ENCODE measurements at places on chromosomes 12 and 14.

DNA sequence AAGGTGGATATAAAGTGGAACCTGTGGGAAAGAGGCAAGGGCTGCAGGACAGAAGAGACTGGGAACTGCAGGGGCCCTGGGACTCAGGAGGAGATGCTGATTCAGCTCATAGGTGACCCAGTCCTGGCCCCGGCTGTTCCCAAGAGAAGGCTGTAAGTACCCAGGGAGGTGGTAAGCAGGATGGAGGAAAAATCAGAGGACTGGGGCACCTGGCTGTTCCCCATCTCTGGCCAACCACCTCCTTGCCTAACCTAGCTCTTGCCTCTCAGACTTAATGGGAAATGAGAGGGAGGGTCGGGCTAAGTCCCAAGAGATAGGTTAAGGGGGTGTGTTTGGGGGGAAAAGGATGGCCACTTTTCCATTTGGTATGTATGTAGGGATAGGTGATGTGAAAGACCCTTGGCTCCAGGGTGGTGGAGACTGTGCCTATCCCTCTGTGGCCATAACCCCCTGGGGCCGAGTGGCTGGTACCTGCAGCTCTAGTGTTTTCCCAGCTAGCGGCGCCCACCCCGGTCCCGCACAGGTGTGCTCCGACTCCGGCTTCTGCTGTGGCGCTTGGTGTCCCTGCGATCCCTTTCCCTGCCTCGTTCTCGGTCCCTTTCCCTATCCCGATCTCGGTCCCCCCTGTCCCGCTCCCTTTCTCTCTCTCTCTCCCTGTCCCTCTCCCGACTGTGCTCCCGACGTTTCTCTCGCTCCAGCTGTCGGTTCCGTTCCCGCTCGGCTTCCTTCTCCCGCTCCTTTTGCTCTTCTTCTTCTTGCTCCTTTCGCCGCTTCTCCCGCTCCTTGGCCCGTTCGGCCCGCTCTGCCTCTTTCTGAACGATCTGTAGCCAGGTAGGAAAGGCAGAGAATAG is 1.6 kb upstream of the CDH24 start:
- no peak for DNase-seq

DNA sequence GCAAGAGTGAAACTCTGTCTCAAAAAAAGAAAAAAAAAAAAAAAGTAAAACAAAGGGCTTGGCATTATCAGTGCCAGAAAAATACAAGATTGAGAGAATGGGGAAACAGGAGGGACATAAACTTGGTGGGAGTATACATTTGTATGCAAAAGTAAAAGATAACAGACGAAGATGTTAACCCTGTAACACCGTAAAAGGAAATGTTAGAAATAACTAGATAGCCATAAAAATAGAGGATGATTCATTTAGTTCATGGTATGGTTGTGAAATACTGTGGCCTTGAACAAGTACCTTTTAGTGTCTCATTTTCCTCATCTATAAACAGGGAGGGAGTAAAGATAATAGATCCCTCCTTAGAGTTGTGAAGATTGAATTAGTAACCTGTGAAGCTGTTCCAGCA is 33.3 kb downstream of the ATP2A2 start:
- peak; percentile 59 for DNase-seq

GRCh38 chr12:49887091-49887490 is 16.6 kb downstream of the FAIM2 start:
- DNase-seq, result no peak

- no peak for DNase-seq
These were observed 145.4 kb downstream of the C12orf50 start for GRCh38 chr12:87883806-87884205.

DNA sequence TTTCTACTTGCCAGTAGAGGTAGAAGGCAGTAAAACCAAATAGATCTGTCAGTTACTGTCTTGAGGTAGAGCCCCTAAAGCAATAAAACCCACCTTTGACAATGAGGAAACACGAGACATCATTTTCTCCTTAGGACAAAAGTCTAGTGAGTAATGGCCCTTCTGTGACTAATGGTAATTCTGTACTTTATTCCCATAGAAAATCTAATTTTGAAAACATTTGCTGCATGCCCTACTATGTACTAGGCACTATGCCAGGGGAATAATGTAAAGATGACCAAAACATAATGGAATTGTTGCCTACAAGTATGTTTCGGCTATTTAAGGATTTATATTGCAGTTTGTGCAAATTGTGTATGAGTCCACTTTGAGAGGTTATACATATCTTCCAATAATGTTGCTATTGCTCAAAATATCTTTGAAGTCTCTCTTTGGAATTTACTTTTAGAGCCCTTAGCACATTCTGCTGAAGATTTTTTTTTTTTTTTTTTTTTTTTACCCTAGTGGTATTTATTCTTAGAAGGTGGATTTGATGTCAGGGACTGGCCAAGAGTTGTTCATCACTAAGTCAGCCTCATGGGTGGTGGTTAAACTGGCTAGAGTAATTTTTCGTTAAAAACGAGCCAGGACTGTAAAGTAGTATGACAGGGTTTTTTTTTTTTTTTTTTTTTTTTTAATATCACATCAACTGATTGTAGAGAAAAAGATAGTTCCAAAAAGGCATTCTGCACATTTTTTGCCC is 109.7 kb downstream of the CRADD start:
- DNase-seq, result no peak

- no peak for DNase-seq
These were observed 203.1 kb downstream of the ETNK1 start for GRCh38 chr12:22828066-22828465.

DNA sequence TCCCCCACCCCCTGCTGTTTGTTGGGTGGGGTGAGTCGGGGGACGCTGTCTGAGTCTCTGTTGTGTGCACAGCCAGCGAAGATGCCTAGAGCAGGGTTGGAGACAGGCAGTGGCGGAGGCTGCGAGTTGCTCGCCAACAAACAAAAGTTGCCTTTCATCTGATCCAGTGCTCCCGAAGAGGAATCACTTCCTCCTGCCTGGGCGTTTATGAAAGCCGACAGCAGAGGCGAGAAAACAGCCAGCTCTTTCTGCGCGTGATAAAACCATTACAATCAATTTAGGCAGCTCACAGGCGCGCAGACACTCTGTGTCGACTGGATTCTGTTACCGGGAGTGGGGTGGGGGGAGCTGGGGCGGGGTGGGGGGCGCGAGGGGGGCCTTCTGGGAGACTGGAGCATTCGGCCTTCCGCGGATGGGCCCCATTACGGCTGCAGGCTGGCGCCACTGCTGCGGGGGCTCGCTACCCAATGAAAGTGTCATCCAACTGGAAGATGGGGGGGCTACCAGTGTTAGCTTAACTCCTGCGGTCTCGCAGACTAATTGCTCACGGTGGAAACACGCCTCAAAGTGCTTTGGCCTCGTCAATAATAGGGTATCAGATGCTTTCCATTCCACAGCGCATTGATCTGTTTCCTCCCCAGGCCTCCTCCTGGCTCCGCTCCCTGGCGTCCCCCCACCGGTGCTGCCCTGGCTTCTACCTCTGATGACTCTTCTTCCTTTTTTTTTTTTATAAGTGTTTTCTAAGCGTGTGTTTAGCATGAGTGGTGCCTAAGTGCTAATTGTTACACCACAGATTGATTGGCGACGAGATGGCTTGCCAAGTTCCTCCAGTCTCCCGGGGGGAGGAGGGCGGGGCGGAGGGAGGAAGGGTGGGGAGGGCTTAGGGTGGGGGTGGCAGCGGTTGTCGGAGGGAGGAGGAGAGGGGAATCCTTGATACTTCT is 678.4 kb downstream of the MED13L start:
- no peak for DNase-seq

DNA sequence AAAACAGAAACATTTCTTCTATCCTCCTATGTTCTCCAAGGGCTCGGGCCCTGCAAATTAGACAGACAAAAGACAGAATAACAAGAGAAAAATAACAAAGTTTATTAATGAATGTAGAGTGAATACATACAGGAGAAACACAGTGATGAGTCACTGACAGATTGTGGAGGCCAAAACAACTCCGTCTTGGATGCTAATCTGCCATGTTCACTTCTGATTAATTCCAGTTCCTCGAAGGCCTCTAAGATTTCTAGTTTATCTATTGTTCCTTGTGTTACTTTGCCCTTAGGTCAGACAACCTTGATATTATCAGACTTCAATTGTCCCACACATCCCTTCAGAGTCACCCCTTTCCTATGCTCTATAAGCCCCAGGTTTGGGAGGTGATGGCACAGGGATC is 26.8 kb upstream of the NEDD1 start:
- DNase-seq, result no peak

- DNase-seq, result no peak
These were observed 2.1 kb upstream of the EIF4B start for GRCh38 chr12:53004178-53004577.

DNA sequence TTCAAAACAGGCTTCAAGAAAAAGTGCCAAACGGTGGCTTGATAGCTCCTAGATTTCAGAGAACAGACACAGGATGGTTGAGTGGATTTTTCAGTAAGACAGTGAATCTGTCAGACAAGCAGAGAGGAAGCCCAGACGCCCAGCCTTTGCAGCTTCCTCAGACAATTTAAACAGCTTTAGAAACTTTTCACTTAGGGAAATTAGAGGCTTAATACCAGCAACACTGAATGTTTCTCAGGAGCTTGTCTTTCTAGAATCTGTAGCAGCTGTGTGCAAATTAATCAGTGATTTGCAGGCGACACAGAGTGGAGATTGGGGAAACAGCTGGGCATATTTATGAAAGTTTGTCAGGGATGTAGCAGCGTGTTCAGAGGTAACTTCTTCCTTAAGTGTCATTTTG is 362.1 kb downstream of the GALC start:
- DNase-seq, result no peak

GRCh38 chr14:105867961-105868599 is 341.7 kb downstream of the TMEM121 start:
- no peak for DNase-seq

GRCh38 chr14:105528586-105529318 is 2.4 kb downstream of the TMEM121 start:
- DNase-seq, result no peak

GRCh38 chr12:51922762-51923505 is 15.6 kb downstream of the ACVRL1 start:
- DNase-seq, result peak; percentile 97

DNA sequence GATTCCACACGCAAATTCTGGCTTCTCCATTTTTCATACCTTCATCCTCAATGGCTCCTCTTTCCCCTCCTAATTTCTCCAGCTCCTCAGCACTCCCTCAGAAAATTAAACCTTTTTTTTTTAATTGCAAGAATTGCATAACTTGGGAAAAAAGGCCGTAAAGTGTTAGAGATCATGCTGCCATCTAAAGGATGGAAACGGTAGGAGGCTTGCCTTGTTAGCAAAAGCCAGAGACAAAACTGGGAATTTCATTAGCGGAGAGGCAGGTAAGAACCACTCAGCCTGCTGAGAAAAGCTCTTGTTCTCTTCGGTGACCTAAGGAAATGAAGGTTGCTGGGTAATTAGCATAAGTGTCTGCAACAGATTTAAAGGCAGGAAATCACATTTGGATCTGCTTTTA is 204.3 kb downstream of the AEBP2 start:
- peak; percentile 9 for DNase-seq

DNA sequence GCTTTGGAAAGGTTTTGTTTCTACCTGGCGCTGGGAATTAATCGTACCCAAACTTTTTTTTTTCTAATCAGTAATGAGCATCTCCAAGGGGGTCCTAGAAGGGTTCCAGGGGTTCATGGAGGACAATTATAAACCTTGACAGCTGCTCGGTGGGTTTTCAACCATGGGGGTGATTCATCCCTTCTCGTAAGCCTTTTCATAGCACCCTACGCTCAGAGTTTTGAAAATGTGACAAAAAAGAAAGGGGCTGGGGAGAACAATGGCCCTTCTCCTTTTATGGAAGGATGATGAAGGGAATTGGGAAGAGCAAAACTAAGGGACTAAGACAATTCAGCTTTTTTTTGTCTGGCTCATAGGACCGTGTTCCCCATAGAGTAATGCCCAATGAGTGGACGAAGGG is 196.7 kb downstream of the ZFP36L1 start:
- DNase-seq, result no peak

GRCh38 chr12:39413836-39414771 is 28.8 kb downstream of the KIF21A start:
- no peak for DNase-seq

DNA sequence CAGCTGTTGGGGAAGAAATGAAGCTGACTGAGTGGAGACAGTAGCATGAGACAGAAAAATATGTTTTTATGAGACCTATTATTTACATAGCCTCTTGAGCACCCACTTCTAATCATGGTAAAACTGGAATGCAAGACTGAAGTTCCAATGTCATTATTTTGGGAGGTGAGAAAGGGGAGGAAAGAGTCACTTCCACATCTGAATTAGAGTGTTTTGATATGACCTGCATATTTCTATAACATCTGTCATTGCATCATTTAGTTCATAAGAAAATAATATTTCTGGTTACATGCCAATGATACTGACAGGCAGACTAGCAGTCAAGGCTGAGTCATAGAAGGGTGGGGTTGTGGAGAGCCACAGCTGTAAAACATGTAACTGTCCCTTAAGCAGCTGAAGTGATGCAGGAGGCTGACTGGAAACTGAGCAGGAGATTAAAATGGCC is 26.7 kb downstream of the NTN4 start:
- DNase-seq, result no peak

DNA sequence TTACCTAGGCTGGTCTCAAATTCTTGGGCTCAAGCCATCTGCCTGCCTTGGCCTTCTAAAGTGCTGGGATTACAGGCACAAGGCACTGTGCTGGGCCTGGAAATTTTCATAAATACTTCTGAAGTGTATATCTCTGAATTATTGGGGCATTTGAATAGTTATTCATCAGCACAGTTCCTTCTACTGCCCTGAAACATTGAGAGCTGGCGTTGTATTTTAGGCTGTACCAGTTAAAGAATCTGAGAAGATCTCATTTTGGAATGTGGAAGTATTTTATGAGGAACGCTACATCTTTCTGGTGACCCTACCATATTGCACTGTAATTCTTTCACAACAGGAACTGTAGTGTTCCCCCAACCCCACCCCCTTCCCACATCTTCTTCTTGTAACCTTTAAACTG is 349.0 kb upstream of the RGS6 start:
- DNase-seq, result peak; percentile 69

DNA sequence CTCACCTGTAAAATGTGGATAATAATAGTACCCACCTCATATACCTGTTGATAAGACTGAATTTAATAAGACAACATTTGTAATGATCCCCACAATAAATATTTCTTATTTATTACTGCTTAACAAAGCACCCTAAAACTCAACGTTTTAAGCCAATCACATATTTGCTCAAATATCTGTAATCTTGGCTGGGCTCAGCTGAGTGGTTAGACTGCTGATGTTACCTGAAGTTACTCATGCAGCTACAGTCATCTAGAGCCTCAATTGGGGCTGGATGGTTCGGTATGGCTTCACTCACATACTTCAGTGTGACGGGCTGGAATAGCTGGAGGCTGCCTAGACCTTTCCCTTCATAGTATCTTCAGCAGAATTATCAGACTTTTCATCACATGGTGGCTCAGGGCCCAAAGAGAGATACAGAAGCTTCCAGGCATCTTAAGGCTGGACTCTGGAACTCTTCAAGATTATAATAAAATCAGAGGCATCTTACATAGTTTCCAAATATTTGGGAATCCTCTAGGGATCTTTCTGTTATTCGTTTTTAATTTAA is 4.3 kb upstream of the OR5AU1 start:
- no peak for DNase-seq

- DNase-seq, result no peak
These were observed 167.9 kb downstream of the DICER1 start for GRCh38 chr14:94989417-94989816.

Data from suppressor macrophage (primary cell).